ENCODE measurements at places on chromosomes 2 and 18.

DNA sequence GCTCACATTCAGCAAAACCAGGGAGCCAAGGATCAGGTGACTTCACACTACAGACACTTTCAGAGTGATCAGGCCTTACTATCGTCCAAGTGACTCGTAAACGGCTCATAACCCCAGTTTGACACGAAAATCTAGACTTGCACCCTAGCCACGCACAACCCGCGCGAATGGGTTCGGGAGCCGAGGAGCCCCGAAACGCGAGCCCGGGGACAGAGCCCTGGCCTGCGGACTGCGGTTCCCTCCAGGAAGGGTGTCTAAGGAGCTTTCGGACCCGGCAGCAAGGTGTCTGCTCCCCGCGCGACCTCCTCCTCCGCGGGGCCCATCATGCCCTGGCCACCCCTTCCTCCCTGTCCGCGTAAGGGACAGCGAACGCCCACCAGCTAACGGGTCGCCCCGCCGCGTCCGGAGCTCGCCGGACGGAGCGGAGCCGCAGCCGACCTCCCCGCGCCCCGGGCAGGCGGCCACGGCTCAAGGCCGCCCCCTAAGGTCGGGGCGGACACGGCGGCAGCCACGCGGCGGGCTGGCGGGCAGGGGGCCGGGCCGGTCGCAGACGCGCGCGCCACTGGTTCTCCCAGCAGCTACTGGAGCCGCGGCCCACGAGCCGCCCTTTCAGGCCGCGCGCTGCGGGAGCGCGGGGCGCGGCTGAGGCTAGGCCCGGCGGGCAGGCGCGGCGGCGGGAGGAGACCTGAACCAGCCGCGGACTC, 575 bp downstream of the ATL2 start:
- peak; percentile 46 for DNase-seq
- peak overlapping the region; percentile 90 for H3K27ac ChIP-seq
- H3K36me3 ChIP-seq: peaks cover 14% of the 10 kb centered on the region
- H3K4me1 ChIP-seq: peaks cover 31% of the 10 kb centered on the region
- no peaks in the 10 kb centered on the region for H3K27me3 ChIP-seq

GRCh38 chr2:168138374-168138773, 109.0 kb downstream of the STK39 start:
- H3K4me1 ChIP-seq: peaks cover 4% of the 10 kb centered on the region
- peak overlapping the region; percentile 4 for H3K27ac ChIP-seq
- peaks cover 23% of the 10 kb centered on the region for H3K36me3 ChIP-seq
- no peaks in the 10 kb centered on the region for H3K27me3 ChIP-seq
- H3K4me3 ChIP-seq: no peak overlapping the region

GRCh38 chr2:24723665-24724064, 69.5 kb downstream of the PTRHD1 start:
- no peak overlapping the region for H3K4me3 ChIP-seq
- H3K27ac ChIP-seq: peak overlapping the region; percentile 44
- DNase-seq: no peak
- peaks cover 20% of the 10 kb centered on the region for H3K4me1 ChIP-seq
- peaks cover 28% of the 10 kb centered on the region for H3K36me3 ChIP-seq
- H3K27me3 ChIP-seq: no peaks in the 10 kb centered on the region

DNA sequence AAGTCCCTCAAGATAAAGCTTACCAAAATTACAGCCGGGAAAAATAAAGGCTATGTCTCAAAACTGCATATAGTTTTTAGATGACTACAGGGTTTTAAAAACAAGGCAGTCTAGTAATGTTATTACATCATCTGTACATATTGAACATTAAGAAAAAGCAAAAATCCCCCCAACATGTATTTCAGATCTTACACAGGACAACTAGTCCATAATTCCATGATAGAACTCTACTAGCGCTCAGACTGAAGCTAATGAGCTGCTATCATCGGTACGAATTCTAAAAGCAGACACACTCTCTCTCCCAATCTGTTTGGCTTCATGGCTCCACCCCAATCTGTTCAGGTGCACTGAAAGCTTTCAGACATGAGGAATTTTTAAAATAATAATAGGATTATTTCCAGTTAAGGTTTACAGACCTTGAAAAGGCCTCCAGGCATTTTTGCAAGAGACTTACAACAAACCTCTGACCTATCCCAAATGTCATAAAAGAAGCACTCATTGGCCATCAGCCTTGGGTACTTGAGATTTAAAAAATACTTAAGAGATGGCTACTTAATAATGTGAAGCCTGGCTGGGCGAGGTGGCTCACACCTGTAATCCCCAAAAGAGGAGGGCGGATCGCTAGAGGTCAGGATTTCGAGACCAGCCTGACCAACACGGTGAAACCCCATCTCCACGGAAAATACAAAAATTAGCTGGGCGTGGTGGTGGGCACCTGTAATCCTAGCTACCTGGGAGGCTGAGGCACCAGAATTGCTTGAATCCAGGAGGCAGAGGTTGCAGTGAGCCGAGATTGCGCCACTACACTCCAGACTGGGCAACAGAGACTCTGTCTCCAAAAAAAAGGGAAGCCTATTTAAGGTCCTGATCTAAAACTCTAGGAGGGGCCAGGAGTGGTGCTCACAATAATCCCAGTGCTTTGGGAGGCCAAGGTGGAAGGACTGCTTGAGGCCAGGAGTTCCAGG, 2.0 kb downstream of the NPC1 start:
- peaks cover 61% of the 10 kb centered on the region for H3K4me1 ChIP-seq
- no peak for DNase-seq
- peak overlapping the region; percentile 89 for H3K27ac ChIP-seq
- H3K4me3 ChIP-seq: peak overlapping the region; percentile 92
- H3K27me3 ChIP-seq: no peaks in the 10 kb centered on the region

GRCh38 chr2:8579485-8580085, 102.3 kb upstream of the ID2 start:
- H3K36me3 ChIP-seq: peaks cover 6% of the 10 kb centered on the region
- H3K4me1 ChIP-seq: peaks cover 39% of the 10 kb centered on the region
- no peaks in the 10 kb centered on the region for H3K27me3 ChIP-seq
- no peak overlapping the region for H3K4me3 ChIP-seq

- no peaks in the 10 kb centered on the region for H3K4me1 ChIP-seq
- H3K4me3 ChIP-seq: no peak overlapping the region
- H3K27me3 ChIP-seq: no peaks in the 10 kb centered on the region
- H3K27ac ChIP-seq: no peak overlapping the region
These were observed 31.6 kb upstream of the NABP1 start for GRCh38 chr2:191646163-191646902.

GRCh38 chr2:66110086-66110485, 324.8 kb upstream of the MEIS1 start:
- H3K4me1 ChIP-seq: no peaks in the 10 kb centered on the region
- no peaks in the 10 kb centered on the region for H3K36me3 ChIP-seq
- H3K4me3 ChIP-seq: no peak overlapping the region
- H3K27ac ChIP-seq: no peak overlapping the region
- H3K27me3 ChIP-seq: no peaks in the 10 kb centered on the region
- no peak for DNase-seq

DNA sequence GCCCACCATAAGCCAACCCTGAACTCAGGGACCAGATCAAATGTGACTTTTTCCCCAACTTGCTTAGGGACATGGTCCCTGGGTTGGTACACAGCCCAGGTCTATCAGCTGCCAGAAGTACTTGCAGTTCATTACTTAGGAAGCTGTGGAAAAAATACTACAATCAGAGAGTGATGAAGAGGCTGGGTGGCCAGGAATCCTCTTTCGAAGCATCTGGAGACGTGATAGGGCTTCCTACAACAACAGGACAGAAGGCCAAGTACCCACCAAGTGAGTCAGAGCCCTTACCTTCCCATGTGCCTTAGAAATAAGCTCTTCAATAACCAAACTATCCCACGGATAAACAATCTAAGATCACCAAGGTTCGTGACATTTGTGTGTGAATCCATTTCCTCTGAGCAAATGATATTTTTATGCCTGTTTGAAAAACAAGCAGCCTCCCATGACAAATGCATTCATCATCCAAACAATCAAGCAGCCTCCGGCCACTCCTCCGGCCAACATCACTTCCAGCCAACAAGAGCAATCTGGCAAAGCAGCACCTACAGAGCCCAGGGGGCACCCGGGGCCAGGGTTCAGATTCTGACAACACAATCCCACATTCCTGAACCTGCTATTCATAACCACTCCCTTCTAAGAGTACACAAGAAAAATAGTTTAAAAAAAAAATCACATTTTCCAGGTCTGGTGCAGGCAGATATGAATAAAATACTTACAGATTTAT, 26.4 kb downstream of the TBC1D8 start:
- peak overlapping the region; percentile 34 for H3K27ac ChIP-seq
- no peak overlapping the region for H3K4me3 ChIP-seq
- no peak for DNase-seq

DNA sequence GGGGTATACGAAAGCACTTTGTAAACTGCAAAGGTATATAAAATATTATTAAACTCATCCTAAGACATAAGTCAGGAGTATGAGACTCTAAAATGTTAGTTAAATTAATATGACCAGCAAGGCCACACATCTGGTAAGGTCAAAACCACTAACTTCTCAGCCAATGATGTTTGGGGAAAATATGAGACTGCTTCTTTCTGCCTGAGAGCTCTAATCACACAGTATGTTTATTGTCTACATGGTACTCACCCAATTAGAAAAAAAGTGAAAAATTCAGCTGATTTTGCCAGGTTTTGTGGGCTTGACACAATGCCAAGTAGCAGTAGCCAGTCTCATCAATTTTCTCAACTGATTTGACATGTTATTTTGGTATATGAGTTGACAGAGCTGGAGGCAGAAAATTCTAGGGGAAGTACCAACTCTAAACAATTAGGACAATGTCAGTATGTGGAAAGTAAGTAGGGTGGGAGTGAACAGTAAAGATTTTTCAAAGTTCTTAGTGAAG, 87.3 kb downstream of the ALK start:
- no peaks in the 10 kb centered on the region for H3K4me1 ChIP-seq
- no peak overlapping the region for H3K27ac ChIP-seq
- DNase-seq: no peak
- H3K36me3 ChIP-seq: no peaks in the 10 kb centered on the region
- H3K27me3 ChIP-seq: peaks cover 25% of the 10 kb centered on the region

DNA sequence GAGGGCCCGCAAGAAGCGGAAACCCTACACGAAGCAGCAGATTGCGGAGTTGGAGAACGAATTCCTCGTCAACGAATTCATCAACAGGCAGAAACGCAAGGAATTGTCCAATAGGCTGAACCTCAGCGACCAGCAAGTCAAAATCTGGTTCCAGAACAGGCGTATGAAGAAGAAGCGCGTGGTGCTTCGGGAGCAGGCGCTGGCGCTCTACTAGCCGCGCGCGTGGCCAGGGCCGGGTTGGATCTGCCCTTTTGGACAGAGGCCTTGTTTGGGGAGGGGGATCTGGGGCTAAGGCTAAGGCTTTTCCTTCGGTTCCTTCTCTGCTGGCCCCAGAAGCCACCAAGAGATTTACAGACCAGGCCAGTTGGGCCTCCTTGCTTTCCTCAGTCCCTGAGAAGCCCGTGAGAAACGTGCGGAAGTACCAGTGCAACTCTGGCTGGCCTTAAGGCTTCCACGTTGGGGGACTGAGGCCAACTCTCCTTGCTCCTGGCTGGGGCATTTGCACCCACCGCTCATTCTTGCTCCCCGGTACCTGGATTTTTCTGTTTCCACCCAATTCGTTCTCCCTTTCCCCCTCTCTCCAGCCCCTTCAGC, 1.0 kb downstream of the HOXD12 start:
- DNase-seq: no peak
- H3K27me3 ChIP-seq: peaks cover 92% of the 10 kb centered on the region
- H3K27ac ChIP-seq: no peak overlapping the region
- H3K4me3 ChIP-seq: no peak overlapping the region
- H3K36me3 ChIP-seq: peaks cover 35% of the 10 kb centered on the region
- H3K4me1 ChIP-seq: peaks cover 15% of the 10 kb centered on the region

GRCh38 chr2:53366543-53366942, 401.1 kb upstream of the CHAC2 start:
- no peaks in the 10 kb centered on the region for H3K4me1 ChIP-seq
- H3K4me3 ChIP-seq: no peak overlapping the region
- H3K27me3 ChIP-seq: no peaks in the 10 kb centered on the region
- DNase-seq: no peak

GRCh38 chr2:128284841-128285240, 33.8 kb downstream of the HS6ST1 start:
- no peak overlapping the region for H3K27ac ChIP-seq
- H3K27me3 ChIP-seq: no peaks in the 10 kb centered on the region
- DNase-seq: no peak
- H3K4me3 ChIP-seq: no peak overlapping the region

- H3K27me3 ChIP-seq: no peaks in the 10 kb centered on the region
- no peak overlapping the region for H3K27ac ChIP-seq
- H3K4me3 ChIP-seq: no peak overlapping the region
- peaks cover 1% of the 10 kb centered on the region for H3K36me3 ChIP-seq
- H3K4me1 ChIP-seq: no peaks in the 10 kb centered on the region
These were observed 76.0 kb upstream of the XIRP2 start for GRCh38 chr2:166812166-166812891.

DNA sequence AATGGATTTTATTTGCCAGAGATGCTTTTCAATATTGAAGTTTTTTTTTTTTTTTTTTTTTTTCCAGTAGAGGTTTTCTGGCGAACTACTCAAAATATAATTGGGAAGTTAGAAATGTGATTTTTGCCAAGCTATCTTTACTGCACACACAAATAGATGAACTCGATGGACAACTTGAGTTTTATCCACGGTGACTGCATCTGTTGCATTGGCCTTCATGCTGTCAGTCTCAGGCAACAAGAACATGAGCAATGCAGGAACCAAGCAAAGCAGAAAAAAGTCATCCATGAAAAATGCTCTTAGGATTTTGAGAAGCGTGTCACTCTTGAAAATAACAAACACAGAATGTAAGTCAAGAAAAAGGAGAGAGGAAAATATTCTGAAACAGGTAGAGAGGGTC, 22.7 kb upstream of the HDAC4 start:
- no peak overlapping the region for H3K4me3 ChIP-seq
- DNase-seq: no peak
- H3K4me1 ChIP-seq: no peaks in the 10 kb centered on the region
- H3K27ac ChIP-seq: no peak overlapping the region

DNA sequence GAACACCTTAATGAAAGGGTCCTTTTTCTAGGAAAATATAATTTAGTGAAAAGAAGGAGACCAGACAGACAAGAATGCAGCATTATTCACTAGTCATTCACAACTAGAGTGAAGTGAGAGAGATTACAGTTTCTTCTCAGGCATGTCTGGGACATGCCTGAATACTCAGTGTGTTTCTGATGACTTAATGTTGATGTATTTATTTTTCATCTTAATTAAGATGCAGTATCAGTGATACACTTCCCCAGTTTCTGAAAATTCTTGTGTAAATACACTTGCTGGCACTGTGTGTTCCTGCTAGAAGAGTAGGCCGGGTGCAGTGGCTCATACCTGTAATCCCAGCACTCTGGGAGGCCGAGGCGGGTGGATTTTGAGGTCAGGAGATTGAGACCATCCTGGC, 143.6 kb downstream of the MYO3B start:
- H3K36me3 ChIP-seq: no peaks in the 10 kb centered on the region
- peaks cover 25% of the 10 kb centered on the region for H3K27me3 ChIP-seq
- H3K4me1 ChIP-seq: no peaks in the 10 kb centered on the region
- no peak overlapping the region for H3K4me3 ChIP-seq
- no peak overlapping the region for H3K27ac ChIP-seq

GRCh38 chr18:58527285-58527951, 101.5 kb downstream of the ALPK2 start:
- H3K4me3 ChIP-seq: no peak overlapping the region
- no peak overlapping the region for H3K27ac ChIP-seq
- no peaks in the 10 kb centered on the region for H3K36me3 ChIP-seq
- no peaks in the 10 kb centered on the region for H3K4me1 ChIP-seq
- peaks cover 47% of the 10 kb centered on the region for H3K27me3 ChIP-seq
- DNase-seq: no peak

- no peak overlapping the region for H3K4me3 ChIP-seq
- no peaks in the 10 kb centered on the region for H3K27me3 ChIP-seq
- H3K4me1 ChIP-seq: no peaks in the 10 kb centered on the region
- no peaks in the 10 kb centered on the region for H3K36me3 ChIP-seq
- H3K27ac ChIP-seq: no peak overlapping the region
- DNase-seq: no peak
These were observed 14.5 kb downstream of the ARHGAP28 start for GRCh38 chr18:6743999-6744398.

- H3K4me3 ChIP-seq: no peak overlapping the region
- no peak overlapping the region for H3K27ac ChIP-seq
- H3K27me3 ChIP-seq: no peaks in the 10 kb centered on the region
These were observed 52.3 kb downstream of the EHD3 start for GRCh38 chr2:31286230-31286629.

Data from effector memory CD8-positive, alpha-beta T cell (primary cell).